ENCODE measurements at places on chromosomes 12 and 14.

GRCh38 chr12:69483700-69484099 is 13.5 kb downstream of the FRS2 start:
- DNase-seq: no peak

DNA sequence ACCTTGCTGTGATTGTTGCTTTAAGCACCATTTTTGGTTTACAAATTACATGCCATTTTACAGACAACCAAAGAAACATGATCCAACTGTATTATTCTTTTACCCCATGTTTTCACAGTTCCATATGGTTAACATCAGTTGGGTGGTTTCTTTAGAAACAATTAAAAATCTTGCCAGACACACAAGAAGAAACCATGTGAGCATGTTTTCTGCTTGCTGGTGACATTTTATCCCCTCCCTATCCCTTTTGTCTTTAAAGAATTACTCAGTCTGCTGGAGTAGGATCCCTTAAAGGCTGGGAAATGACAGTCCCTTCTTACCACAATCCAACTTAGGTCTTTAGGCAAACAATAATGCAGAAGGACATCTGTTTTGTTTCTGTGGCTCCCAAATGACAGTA is 121.8 kb upstream of the PLXNC1 start:
- DNase-seq: no peak

DNA sequence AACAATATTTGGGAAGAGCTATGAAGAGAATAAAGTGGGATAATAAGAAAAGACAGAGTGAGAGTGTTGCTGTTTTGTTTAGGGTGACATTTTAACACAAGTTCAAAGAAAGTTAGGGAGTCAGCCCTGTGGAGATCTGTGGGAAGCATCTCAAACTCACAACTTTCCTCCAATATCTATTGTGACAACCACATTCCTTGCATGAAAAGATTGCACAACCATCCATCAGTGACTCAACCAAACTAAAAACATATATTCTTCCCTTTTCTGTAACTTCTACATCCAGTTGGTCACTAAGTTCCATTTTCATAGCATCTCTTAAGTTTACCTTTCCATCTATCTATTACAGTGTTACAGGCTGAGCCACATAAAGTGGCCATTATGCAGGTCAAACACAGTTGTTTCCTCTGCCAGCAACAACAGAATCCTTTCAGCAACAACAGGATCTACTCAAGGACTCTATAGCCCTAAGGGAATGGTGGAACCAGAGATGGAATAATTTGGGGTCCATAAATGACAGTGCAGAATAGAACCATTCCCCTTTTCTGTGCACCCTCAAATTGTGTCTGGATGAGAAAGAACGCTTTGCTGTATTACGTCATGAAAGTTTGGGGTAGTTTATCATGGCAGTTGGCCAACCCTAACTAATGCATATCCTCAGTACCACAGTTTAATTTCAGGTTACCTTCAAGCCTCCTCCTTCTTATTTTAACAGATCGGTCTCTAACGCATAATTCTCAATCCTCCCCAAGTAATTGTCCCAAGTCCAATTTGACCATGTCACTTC is 118.8 kb downstream of the ST8SIA1 start:
- DNase-seq: no peak

GRCh38 chr12:39309516-39309915 is 133.4 kb downstream of the KIF21A start:
- DNase-seq: no peak

- DNase-seq: no peak
Measured at GRCh38 chr14:68506645-68507419, 286.0 kb downstream of the ZFP36L1 start.

- no peak for DNase-seq
Measured at GRCh38 chr12:128976120-128976738, 123.0 kb downstream of the GLT1D1 start.

DNA sequence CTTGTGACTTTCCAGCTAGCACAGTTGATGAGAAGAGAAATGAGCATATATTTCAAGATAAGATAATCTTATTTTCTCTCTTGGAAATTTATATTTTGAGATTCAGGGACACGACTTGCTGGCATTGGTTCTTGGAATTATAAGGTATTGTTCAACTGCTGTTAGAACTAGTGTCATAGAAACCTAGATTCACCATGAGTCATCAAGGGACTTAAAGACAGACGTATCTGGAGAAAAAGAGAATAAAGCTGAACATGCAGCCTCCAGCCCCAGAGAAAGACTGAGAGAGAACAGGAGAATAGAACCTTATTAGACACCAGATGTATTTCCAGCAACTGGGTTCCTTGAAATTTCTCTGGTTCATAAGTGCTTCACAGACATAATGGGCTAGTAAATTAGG is 194.4 kb upstream of the PPFIA2 start:
- DNase-seq: no peak

GRCh38 chr12:13499008-13499407 is 302.5 kb downstream of the EMP1 start:
- DNase-seq: no peak

DNA sequence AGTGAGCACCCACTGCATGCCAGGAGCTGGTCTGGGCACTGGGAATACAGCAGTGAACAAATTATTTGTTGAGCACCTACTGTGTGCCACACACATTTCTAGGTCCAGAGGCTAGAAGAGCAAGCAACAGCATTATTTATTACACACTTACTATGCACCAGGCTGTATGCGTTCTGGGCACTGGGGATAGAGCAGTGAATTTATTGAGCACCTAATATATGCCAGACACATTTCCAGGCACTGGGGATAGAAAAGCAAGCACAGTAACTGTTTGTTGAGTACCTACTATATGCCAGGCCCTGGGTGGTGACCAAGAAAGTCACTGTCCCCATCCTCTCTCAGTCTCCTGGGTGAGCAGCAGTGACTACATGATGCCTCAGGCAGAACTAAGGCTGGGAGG is 107.5 kb upstream of the NCOR2 start:
- no peak for DNase-seq
